ENCODE measurements at places on chromosomes 16 and 17. TPM values are rescaled to one million over a fixed set of nuclear protein-coding genes. Genes with fewer than 3 reads are reported as not detected.

DNA sequence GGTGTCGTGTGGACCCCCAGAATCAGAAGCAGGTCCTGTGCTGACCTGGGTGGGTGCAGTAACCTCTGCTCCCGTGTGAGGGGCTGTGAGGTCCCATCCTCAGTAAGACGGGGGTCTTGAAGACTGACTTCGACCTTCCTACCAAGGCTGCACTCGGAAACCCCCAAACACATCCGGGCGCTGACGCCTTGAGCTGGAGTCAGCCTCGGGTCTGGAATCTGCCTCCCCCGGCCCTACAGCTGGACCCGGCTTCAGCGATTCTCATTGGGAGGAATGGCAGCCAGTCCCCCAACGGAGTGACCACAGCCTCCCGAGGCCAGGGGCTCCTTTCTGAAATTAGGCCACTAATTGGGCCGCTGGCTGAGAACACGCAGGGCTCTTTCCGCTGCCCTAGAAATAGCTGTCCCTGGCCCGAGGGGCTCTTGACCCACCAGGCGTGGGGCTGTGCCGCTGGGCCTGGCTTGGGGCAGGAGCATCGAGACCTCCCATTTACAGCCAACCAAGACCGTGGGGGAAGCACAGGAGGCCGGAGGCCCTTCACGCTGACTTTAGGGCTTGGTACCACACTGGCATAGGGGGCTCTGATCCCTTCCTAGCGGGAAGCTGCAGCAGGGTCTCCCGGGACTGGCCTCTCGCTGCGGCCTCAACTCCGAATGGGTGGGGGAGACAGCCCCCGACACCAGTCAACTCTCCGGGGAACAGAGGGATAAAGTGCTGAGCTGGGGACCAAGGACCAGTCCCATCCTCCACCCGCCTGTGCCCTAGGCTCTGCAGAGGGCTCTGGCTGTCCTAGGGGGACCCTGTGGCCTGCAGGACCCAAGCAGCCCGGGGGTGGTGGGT, 2.6 kb upstream of the GNG13 start:
- no peak overlapping the region for H3K4me3 ChIP-seq
- no peak for DNase-seq
- no peaks in the 10 kb centered on the region for H3K27me3 ChIP-seq
- peaks cover 34% of the 10 kb centered on the region for H3K4me1 ChIP-seq

OR1A1 gene
- not detected for total RNA-seq

GRCh38 chr16:83681381-83681956, 126.3 kb upstream of the HSBP1 start:
- no peak overlapping the region for H3K27ac ChIP-seq
- H3K4me3 ChIP-seq: no peak overlapping the region
- H3K36me3 ChIP-seq: no peaks in the 10 kb centered on the region
- peaks cover 52% of the 10 kb centered on the region for H3K27me3 ChIP-seq

- no peaks in the 10 kb centered on the region for H3K4me1 ChIP-seq
- no peak for DNase-seq
- no peaks in the 10 kb centered on the region for H3K36me3 ChIP-seq
- no peak overlapping the region for H3K4me3 ChIP-seq
- H3K27ac ChIP-seq: no peak overlapping the region
These were observed 11.8 kb upstream of the CDC42EP4 start for GRCh38 chr17:73323409-73324159.

- H3K36me3 ChIP-seq: no peaks in the 10 kb centered on the region
- no peak for DNase-seq
- no peaks in the 10 kb centered on the region for H3K27me3 ChIP-seq
These were observed 45.4 kb upstream of the RASD1 start for GRCh38 chr17:17541640-17542001.

DNA sequence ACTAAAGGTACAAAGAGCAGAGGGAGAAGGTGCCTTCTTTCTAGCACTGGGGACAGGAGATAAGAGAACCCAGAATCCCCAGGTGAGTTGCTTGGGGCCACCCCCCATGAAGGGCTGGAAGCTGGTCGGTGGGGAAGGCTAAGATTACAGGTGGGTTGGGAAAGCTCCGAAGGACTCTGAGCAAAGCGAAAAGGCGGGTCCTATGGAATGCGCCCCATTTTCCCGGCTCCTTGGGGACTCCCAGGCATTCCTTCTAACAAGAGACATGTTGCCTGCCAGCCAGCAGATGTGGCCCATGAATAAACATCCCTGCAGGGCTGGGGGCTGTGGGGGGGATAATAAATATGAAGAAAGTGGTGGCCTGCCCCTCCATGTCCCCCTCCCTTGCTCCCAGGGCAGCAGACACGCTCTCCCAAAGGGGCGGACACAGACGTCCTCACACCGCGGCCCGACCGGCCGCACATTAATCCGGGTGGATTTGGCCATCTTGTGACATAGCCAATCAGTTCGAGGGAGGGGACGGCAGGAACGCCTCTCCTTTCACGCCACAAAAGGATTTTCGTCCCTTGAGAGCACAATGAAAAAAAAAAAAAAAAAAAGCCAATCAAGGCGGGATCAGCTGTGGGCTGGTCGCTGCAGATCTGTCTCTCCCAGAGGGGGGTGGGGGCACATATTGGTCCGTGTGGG, 98.5 kb downstream of the SOX9 start:
- H3K27me3 ChIP-seq: no peaks in the 10 kb centered on the region
- H3K36me3 ChIP-seq: no peaks in the 10 kb centered on the region
- H3K27ac ChIP-seq: no peak overlapping the region
- H3K4me3 ChIP-seq: no peak overlapping the region
- H3K4me1 ChIP-seq: no peaks in the 10 kb centered on the region

DNA sequence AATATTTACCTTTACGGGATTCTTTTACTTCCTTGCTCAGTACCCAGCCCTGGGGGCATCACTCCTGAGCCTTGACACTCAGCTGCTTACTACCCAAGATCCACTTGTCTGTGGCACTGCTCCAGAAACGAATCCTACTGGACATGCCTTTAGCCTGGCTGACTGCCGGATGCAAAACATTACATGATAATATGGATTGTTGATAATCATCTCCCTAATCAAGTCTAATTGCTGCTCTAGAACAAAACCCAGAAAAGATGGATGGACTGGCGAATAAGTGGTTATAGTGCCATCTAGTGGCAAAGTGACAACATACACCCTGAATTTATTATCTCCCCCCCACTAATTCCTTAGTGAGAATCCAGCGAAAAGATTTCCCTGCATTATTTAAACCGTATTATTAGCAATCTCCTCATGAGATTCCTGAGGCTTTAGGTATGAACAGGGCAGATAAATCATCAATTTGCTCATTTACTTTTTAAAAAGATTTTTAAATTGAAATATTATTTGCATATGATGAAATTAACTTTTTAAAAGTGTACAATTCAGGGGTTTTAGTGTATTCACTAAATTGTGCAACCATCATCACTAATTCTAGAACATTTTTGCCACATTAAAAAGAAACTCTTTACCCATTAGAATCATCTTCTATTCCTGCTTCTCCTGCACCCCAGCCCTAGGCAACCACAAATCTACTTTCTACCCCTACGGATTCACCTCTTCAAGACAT, 61.6 kb downstream of the RGS9 start:
- peak; percentile 62 for DNase-seq
- H3K36me3 ChIP-seq: no peaks in the 10 kb centered on the region
- H3K27ac ChIP-seq: no peak overlapping the region

GRCh38 chr17:53629188-53629587, 193.5 kb upstream of the KIF2B start:
- H3K4me3 ChIP-seq: no peak overlapping the region

- no peak overlapping the region for H3K4me3 ChIP-seq
- H3K36me3 ChIP-seq: peaks cover 3% of the 10 kb centered on the region
- H3K27me3 ChIP-seq: no peaks in the 10 kb centered on the region
- no peak for DNase-seq
- no peak overlapping the region for H3K27ac ChIP-seq
These were observed 9.7 kb upstream of the ARL5C start for GRCh38 chr17:39175695-39176093.

GRCh38 chr16:2149630-2150417, 1.4 kb downstream of the RAB26 start:
- DNase-seq: no peak
- H3K27ac ChIP-seq: peak overlapping the region; percentile 84
- H3K36me3 ChIP-seq: no peaks in the 10 kb centered on the region
- peaks cover 46% of the 10 kb centered on the region for H3K4me1 ChIP-seq
- peak overlapping the region; percentile 64 for H3K4me3 ChIP-seq
- no peaks in the 10 kb centered on the region for H3K27me3 ChIP-seq

SPIRE2 gene
- total RNA-seq: 21.2 TPM

ATXN2L gene
- total RNA-seq: 264 TPM

- H3K27ac ChIP-seq: no peak overlapping the region
- DNase-seq: no peak
- no peaks in the 10 kb centered on the region for H3K4me1 ChIP-seq
- H3K4me3 ChIP-seq: no peak overlapping the region
- peaks cover 29% of the 10 kb centered on the region for H3K36me3 ChIP-seq
- no peaks in the 10 kb centered on the region for H3K27me3 ChIP-seq
These were observed 10.5 kb downstream of the CBFB start for GRCh38 chr16:67039260-67040020.

DNA sequence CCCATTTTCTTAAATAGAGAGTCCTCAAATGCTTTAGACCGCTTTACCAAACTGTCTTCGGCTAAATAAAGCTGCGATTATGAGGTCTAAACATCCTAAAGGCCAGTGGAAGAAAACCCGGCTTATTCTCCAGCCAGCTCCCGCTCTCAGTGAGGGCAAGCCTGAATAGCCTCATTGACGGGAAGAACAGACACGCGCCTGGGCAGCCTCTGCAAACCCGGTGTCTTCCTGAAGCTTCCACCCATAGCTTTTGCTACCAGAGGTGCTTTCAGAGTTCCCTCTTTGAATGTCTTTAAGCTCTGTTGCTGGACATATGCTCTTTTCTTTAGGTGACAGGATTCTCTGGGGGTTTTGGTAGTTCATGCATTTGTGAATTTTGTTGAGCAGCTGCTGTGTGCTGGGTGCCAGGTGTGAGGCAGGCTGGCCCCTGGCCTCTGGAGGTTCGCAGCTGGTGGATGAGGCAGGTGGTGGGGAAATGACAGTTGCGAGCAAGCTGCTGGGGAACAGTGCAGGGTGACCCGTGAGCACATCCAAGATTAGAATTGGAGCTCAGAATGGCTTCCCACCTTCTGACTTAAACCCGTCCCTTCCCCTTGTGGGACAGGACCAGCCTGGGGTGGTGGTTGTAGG, 44.7 kb downstream of the CRISPLD2 start:
- no peak overlapping the region for H3K27ac ChIP-seq
- H3K4me3 ChIP-seq: no peak overlapping the region
- no peaks in the 10 kb centered on the region for H3K4me1 ChIP-seq
- no peaks in the 10 kb centered on the region for H3K27me3 ChIP-seq
- DNase-seq: no peak

- no peaks in the 10 kb centered on the region for H3K4me1 ChIP-seq
These were observed 66.3 kb upstream of the ADAMTS18 start for GRCh38 chr16:77500934-77501664.

SLC7A6OS gene
- total RNA-seq: 16.4 TPM

PRR35 gene
- total RNA-seq: not detected

- H3K4me3 ChIP-seq: no peak overlapping the region
- H3K36me3 ChIP-seq: no peaks in the 10 kb centered on the region
- H3K4me1 ChIP-seq: peaks cover 31% of the 10 kb centered on the region
- no peaks in the 10 kb centered on the region for H3K27me3 ChIP-seq
- no peak for DNase-seq
- H3K27ac ChIP-seq: no peak overlapping the region
These were observed 58.2 kb downstream of the MFSD11 start for GRCh38 chr17:76796081-76796480.

P2RX1 gene
- total RNA-seq: not detected

PRM2 gene
- total RNA-seq: not detected

DNA sequence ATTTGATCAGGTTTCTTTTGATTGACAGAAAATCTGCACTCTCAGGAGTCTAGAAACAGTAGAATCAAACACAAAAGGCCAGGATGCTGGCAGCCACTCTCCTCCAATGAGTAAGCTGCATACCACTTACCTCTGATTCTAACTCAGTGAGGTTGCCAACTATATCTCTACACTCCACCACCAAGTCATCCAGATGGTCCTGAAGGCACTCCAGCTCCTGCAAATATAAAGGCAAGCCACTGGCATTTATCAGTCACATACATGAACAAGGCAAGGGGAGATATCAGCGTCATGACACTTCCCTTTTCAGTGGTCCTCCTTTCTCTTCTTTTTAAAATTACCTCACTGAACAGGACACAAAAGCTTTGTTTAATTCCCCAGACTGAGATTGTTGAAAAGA, 53.1 kb upstream of the CLEC18B start:
- H3K36me3 ChIP-seq: peaks cover 56% of the 10 kb centered on the region
- H3K27ac ChIP-seq: no peak overlapping the region
- H3K27me3 ChIP-seq: no peaks in the 10 kb centered on the region
- no peak overlapping the region for H3K4me3 ChIP-seq

DNA sequence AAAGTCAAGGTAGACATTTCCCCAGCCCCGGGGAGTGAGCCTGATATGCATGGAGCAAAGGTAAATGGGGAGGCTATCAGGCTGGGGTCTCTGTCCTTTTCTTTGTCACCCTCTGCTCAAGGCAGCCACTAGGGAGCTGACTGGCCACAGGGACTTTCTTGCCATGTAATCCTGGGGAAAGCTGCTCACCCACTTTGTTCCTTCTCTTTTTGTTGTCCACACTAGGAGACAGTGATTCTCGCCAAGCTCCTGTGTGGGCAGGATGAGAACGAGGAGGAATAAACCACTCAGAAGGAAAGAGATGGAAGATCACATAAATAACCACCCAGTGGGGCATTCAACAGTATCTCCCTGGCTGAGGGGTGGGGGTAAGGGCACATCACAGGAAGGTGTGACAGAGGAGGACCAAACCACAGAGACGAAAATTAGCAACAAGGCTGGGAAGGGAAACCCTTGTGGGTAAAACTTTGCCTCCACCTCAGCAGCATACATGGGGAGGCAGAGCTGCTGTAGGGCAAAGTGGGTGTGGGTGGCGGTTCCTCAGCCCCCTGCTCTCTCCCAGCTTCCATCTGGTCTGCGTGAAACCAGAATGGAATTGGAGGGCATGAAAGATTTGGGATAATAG, 26.2 kb upstream of the CCL1 start:
- no peak overlapping the region for H3K4me3 ChIP-seq
- H3K27me3 ChIP-seq: peaks cover 60% of the 10 kb centered on the region
- H3K36me3 ChIP-seq: no peaks in the 10 kb centered on the region
- H3K27ac ChIP-seq: no peak overlapping the region
- no peak for DNase-seq

All from HCT116 (cell line).